ENCODE measurements at places on chromosomes 7 and 10.

DNA sequence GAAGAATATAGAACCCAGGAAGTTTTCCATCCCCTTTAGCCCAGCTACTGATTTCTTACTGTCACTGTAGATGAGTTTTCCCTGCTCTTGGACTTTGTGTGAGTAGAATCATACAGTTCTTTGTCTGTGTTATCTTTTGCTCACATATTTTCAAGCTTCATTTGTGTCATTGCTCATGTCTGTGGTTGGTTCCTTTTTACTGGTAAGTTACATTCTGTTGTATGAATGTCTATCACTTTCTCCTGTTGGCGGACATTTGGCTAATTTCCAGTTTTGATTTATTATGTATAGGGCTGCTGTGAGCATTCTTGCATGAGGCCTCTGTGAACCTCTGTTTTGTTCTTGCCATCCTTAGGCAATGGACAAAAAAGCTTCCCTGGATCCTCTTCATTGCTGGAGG lies 5.3 kb downstream of the GLRX3 start:
- DNase-seq, result no peak

DNA sequence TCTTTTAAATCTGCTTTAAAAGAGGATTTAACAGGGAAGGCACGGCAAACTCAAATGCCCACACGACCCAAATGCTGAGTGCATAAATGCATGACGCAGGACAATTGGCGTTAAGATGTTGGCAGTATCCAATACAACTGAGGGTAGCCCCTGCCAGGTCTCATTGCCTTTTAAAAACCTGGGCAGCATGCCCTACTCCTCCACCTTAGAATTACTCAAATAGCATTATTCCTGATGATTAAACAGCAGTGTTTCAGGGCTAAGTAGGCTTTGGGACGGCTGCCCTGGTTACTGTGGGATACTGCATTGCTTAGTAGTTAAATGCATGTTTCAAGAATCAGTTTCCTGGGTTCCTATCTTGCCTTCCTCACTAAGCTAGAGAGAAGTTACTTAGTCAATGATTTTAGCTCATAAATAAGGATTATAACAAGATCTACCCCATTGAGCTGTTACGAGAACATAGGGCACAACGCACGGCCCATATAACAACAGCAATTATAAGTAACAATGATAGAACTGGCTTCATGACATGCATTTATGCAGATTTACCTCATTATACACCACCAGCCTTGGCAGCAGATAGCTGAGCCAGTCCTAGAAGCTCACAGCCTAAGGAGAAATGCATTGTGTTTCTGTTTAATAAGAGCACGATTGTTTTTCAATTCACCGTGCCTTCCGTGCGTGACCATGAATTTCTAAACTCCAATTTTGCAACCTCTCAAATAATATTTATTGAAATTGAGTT lies 7.9 kb downstream of the TUBAL3 start:
- DNase-seq, result no peak

- no peak for DNase-seq
Observed at GRCh38 chr10:124117511-124117785, 24.1 kb upstream of the CHST15 start.

GRCh38 chr7:153061910-153062528 lies 302.5 kb downstream of the ACTR3B start:
- no peak for DNase-seq

GRCh38 chr10:100737355-100738054 lies 7.9 kb upstream of the PAX2 start:
- no peak for DNase-seq
